Kidney glomerular epithelial cell (primary cell): ENCODE measurements at places on chromosomes 7 and 10.

- no peak for DNase-seq
Measured at GRCh38 chr10:102779680-102780526, 36.2 kb downstream of the WBP1L start.

GRCh38 chr7:3795141-3795540 lies 494.1 kb downstream of the SDK1 start:
- DNase-seq: no peak

DNA sequence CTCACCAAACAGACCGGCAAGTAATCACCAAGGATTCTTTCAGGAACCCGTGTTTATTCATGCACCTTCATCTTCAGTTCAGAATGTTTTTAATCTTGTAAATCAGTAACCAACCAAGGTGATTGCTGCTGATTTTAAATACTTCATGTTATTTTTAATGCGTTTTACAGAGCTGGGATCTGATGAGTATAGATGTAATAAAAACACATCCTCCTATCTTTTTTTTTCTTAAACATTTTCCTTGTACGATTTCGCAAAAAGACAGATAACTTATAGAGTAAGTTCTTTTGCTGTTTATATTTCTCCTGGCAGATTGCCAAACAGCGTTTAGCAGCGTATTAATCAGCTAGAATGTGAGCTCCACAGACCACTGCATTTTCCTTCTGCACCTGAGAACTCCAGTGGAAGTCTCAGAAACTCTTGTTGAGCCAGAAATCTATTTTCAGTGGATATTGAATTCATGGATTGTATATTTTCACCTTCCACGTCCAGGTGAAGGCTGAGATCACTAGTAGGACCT lies 397.8 kb upstream of the NRP1 start:
- DNase-seq: peak; percentile 74

DNA sequence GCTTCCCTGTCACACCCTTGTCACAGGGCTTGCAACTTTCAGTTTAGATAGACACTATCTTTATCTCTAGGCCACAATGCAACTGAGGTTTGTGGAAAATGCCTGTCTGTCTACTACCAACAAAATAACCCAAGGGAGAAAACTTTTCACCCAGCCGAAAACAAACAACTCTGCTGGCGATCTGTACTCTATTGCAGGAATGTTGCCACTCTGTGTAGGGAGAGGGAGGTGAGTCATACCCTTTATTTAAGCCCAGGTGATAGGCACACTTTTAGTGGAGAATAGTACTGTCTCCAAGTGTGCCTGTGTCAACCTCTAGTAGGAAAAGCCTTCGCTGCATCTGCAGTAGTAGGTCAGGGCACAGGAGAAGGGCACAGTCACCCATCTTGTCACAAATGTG lies 108.3 kb downstream of the SLC25A40 start:
- no peak for DNase-seq

DNA sequence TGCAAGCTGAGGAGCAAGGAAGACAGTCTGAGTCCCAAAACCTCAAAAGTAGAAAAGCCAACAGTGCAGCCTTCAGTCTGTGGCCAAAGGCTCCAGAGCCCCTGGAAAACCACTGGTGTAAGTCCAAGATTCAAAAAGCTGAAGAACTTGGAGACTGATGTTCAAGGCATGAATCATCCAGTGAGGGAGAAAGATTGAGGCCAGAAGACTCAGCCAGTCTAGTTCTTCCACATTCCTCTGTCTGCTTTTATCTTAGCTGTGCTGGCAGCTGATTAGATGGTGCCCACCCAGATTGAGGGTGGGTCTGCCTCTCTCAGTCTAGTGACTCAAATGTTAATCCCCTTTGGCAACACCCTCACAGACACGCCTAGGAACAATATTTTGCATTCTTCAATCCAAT lies 20.1 kb upstream of the MDFIC start:
- DNase-seq: no peak

GRCh38 chr10:14507176-14507575 lies 176.5 kb upstream of the FRMD4A start:
- DNase-seq: no peak

DNA sequence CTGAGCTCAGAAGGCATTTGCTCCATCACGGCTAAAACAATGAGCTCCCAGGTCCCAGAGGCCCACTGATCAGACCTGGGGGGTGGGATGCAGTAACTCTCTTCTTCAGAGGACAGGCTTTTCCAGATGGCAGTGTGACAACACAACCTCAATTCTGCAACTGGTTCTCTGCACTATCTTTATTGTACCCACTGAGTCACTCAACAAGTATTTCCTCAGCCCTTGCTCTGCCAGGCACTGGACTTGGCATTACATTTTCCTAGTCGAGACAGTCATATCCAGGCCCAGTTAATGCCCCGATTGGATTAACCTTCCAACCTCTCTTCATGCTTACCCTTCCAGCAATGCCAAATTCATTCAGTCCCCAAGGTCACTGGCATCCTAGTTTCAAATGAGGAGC lies 72.6 kb downstream of the JAZF1 start:
- peak; percentile 45 for DNase-seq

DNA sequence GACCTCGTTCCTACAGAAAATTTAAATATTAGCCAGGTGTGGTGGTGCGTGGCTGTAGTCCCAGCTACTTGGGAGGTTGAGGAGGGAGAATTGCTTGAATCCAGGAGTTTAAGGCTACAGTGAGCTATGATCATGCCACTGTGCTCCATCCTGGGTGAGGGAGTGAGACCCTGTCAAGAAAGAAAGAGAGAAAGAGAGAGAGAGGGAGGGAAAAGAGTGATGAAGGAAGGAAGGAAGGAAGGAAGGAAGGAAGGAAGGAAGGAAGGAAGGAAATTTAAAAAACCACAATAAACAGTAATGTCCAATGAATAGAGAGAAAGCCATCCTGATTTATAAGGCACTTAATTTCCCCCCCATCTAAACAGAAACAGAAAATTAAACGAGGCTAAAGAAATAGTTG lies 9.4 kb downstream of the MYPN start:
- no peak for DNase-seq

DNA sequence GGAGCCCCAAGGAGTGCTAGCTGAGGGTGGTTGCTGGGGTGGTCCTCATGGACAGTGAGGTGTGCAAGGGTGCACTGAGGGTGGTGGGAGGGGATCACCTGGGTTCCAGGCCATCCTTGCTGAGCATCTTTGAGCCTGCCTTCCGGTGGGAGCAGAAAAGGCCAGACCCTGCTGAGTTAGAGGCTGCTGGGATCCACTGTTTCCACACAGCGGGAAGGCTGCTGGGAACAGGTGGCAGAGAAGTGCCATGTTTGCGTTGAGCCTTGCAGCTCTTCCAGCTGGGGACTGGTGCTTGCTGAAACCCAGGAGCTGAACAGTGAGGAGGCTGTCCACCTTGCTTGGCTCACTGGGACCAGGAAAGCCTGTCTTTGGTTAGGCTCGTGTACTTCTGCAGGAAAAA lies 34.9 kb downstream of the PRF1 start:
- DNase-seq: no peak

DNA sequence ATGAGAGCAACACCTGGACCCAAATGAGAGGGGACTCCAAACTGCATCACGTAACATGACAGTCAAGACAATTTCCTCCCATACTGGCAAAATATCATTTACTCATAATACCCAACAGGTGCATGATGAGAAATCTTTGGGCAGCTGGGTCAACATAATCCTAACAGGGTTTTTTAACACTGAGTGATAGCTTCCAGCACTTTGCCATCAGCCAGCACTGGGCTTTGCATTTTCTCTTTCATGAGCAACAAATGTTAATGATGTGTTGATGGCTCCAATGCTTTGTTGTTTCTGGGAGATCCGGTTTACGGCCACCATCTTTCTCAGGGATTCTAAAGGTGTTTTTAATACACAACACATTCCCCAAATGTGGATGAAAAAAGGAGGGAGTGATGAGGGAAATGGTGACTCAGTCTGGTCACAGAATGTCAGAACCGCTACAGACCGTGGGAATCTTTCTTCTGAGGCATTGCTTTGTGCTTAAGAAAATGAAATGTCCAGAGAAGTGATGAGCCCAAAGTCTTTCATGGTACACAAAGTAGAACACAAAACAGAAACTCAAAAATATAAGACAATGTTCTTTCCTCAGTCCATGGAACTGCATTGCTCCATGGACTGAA lies 705.7 kb upstream of the IGFBP3 start:
- DNase-seq: no peak

GRCh38 chr10:45407542-45407941 lies 33.5 kb downstream of the ALOX5 start:
- no peak for DNase-seq

GRCh38 chr7:111261496-111261895 lies 170.6 kb downstream of the LRRN3 start:
- DNase-seq: no peak

- DNase-seq: no peak
Measured at GRCh38 chr7:54811846-54812254, 52.8 kb upstream of the SEC61G start.

- no peak for DNase-seq
Measured at GRCh38 chr7:21067216-21067615, 280.5 kb upstream of the SP8 start.

DNA sequence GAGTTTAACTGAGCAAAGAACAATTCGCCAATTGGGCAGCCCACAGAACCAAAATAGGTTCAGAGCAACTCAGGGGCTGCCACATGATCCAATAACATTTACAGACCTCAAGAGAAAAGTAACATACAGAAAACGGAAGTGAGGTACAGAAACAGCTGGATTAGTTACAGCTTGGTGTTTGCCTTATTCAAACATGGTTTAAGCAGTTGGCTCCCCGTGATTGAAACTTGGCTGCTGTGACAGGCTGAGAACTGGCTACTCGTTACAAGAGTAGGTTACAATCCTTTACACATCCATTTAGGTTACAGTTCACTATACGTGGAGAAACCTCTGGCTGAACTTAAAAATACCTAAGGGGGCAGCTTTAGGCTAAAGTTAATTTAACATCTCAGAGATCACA lies 673.1 kb upstream of the PHF14 start:
- DNase-seq: no peak

DNA sequence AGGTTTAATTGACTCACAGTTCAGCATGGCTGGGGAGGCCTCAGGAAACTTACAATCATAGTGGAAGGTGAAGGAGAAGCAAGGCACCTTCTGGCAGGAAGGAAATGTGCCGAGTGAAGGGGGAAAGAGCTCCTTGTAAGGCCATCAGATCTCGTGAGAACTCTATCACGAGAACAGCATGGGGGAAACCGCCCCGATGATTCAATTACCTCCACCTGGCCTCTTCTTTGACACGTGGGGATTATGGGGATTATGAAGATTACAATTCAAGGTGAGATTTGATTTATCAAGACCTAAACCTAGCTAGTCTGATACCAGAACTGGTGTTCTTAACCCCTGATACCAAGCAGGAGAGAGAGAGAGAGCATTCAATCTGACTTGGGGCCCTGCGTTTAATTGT lies 258.7 kb downstream of the PTEN start:
- DNase-seq: no peak

DNA sequence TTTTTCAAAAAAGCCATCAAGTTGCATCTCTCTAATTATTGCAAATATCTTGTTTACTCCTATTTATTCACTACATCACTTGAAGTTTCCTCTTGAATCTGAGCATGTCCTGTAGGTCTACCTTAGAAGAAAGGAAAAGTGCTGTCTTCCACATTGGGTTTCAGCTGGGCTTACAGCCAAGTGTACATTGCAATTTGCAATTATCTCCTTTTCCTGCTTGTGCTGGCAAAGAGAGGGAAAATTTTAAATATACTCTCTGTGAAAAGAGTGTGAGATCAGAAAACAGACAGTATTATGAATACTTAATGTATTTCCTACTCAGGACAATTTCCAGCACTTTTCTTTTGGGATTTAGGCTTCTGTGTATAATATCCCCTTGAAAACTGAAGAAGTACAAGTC lies 839.7 kb downstream of the CNTNAP2 start:
- DNase-seq: no peak

DNA sequence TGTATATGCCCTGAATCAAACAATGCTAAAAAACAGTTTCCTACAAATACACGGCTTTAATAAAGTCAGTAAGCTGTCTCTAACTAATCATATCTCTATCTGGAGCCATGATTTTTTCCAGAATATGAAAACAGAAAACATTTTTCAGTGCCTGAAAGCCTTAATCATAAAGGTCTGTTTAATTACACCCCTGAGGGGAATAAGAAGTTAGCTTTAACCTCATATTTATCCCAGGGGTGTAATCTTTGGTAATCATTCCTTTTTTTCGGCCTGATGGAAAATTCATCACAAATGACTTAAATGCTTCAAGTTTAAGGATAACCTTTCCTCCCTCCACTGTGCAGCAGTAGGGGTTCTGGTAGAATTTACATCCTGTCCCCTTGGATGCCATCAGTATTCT lies 124.2 kb downstream of the ATE1 start:
- no peak for DNase-seq

GRCh38 chr10:4041635-4042034 lies 256.6 kb upstream of the KLF6 start:
- DNase-seq: no peak

- peak; percentile 78 for DNase-seq
Measured at GRCh38 chr10:19847321-19847720, 31.1 kb downstream of the PLXDC2 start.

DNA sequence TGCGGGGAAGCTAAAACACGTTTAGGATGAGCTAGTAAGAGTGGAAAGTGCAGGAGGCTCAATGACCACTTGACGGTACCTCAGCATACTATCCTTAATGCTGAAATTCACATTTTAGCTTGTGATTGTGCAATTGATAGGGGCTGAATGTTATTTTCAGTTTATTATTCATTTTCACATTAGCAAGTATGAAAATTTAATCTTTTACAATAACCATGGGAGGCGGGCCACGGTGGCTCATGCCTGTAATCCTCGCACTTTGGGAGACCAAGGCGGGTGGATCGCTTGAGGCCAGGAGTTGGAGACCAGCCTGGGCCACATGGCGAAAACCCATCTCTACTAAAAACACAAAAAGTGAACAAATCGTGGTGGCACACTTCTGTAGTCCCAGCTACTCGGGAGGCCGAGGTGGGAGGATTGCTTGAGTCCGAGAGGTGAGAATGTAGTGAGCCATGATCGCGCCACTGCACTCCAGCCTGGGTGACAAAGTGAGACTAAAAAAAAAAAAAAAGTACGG lies 22.0 kb upstream of the ANLN start:
- no peak for DNase-seq

DNA sequence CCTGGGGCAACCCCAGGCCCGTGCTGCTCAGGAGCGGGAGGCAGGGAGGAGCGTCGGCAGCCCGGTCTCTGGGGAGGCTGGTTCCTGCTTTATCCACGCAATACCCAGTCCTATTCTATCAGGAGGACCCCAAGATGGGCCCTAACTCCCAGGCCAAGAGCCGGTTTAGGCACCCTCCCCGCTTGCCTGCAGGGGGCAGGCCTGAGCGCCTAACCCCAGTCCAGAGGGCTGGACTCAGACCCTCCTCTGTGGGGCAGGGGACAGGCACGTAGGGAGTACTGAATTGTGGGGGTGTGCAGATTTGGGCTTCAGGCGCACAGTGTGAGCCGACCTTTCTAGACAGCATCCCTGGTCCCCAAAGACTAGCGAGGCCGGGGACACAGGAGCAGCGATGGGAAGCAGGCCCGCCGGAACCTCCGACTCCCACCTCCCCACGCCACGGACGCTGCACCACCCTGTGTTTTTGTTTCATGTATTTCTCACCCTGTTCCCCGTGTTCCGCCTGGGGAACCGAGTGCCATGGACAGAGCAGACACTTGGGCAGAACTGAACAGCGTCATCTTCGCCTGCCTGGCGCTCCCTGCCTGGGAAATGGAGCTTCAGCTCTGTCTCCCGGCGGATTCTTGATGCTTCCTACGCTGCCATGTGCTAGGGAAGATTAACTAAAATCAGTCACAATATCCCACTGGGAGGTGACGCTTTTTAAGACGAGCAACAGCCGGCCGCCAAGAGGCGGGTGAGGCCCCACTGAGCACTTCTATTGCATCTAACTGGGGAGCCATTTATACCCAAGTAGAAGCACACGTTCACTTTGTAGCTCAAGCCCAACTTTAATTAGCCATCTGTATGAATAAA lies 5.3 kb downstream of the NUDT1 start:
- DNase-seq: no peak

GRCh38 chr7:2223321-2223720 lies 9.4 kb downstream of the MAD1L1 start:
- no peak for DNase-seq
